ENCODE measurements at places on chromosomes 13 and 19. TPM values are rescaled to one million over a fixed set of nuclear protein-coding genes. Genes with fewer than 3 reads are reported as not detected.
A peak's percentile ranks its signal among the peaks of the same experiment; 100 is the strongest.

Gene TMPRSS9
- not detected for total RNA-seq

Gene MISP
- total RNA-seq, result not detected

Gene DIRAS1
- total RNA-seq, result 7.7 TPM

DNA sequence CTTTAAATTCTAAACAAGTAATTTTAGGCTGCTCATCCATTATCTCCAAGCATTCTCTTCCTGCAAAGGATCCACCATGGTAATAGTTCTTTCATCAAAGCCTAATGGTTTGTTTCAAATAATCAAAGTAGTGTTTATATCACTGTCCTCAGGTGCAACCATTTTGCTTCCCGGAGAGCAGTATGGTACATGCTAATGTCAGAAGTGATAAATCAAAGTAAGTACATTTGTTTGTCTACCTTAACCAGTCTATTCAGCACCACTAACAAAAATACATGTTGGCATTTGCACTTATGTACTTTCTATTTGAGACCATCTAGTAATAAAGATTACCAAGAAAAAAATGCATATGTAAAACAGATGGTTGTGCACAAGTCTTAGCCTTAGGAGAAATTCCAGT lies 37.5 kb downstream of the DACH1 start:
- H3K4me1 ChIP-seq, result no peaks in the 10 kb centered on the region
- no peak overlapping the region for H3K4me3 ChIP-seq
- no peaks in the 10 kb centered on the region for H3K27me3 ChIP-seq
- H3K36me3 ChIP-seq, result no peaks in the 10 kb centered on the region

GRCh38 chr19:28150129-28150528 lies 1062.8 kb downstream of the UQCRFS1 start:
- no peak for DNase-seq
- no peak overlapping the region for H3K27ac ChIP-seq
- H3K4me1 ChIP-seq, result peaks cover 2% of the 10 kb centered on the region
- H3K27me3 ChIP-seq, result no peaks in the 10 kb centered on the region

GRCh38 chr13:25977216-25977615 lies 74.6 kb downstream of the SHISA2 start:
- H3K36me3 ChIP-seq, result no peaks in the 10 kb centered on the region
- no peak for DNase-seq
- no peak overlapping the region for H3K4me3 ChIP-seq
- H3K27ac ChIP-seq, result no peak overlapping the region

DNA sequence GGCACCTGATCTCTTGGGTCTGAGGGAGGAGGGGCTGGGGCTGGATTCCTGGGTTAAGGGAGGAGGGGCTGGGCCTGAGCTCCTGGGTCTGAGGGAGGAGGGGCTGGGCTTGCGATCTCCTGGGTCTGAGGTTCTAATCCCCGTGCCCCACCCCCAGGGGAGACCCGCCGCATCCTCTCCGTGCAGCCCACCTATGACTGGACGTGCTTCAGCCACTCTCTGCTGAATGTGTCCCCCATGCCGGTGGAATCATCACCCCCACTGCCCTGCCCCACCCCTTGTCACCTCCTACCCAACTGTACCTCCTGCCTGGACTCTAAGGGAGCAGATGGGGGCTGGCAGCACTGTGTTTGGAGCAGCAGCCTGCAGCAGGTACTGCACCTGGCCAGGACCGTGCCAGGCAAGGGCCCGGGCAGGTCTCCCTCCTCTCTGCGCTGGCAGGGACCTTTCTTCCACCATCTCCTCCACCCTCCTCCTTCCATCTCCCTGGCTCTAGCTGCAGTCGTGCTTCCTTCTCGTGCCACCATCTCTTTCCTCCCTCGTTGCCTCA lies 27.1 kb downstream of the CNFN start:
- DNase-seq, result no peak
- no peak overlapping the region for H3K4me3 ChIP-seq
- peak overlapping the region; percentile 88 for H3K27ac ChIP-seq
- H3K27me3 ChIP-seq, result no peaks in the 10 kb centered on the region
